ENCODE measurements at places on chromosomes 6 and 20. TPM values are rescaled to one million over a fixed set of nuclear protein-coding genes. Genes with fewer than 3 reads are reported as not detected.

- H3K4me1 ChIP-seq = no peaks in the 10 kb centered on the region
- H3K27ac ChIP-seq = no peak overlapping the region
- H3K27me3 ChIP-seq = peaks cover 2% of the 10 kb centered on the region
- peaks cover 52% of the 10 kb centered on the region for H3K36me3 ChIP-seq
Observed at GRCh38 chr6:145898376-145898775, 65.8 kb downstream of the SHPRH start.

GRCh38 chr6:160315310-160315709 is 32.9 kb upstream of the SLC22A3 start:
- no peak for DNase-seq
- no peak overlapping the region for H3K27ac ChIP-seq
- H3K4me3 ChIP-seq = no peak overlapping the region
- H3K27me3 ChIP-seq = peaks cover 14% of the 10 kb centered on the region

DNA sequence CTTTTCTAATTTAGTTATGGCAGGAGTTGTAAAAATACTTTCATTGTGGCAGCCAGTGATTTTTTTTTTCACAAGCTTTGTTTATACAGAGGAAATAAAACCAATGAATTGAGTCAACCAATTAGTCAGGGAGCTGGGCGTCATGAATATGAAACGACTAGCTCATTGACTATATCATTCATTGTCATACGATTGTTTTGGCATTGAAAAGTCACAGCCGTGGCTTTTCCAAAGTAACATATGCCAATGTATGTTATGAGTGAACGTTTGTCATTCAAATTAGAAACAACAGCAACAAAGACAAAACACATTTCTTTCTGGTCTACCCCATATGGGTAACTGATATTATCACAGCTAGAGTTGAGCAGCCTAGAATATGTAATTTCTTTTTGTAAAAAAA is 810.6 kb downstream of the EPHA7 start:
- no peak overlapping the region for H3K27ac ChIP-seq
- H3K4me3 ChIP-seq = no peak overlapping the region
- no peaks in the 10 kb centered on the region for H3K4me1 ChIP-seq
- DNase-seq = no peak
- H3K36me3 ChIP-seq = no peaks in the 10 kb centered on the region

- no peaks in the 10 kb centered on the region for H3K36me3 ChIP-seq
- H3K27ac ChIP-seq = no peak overlapping the region
- H3K4me1 ChIP-seq = no peaks in the 10 kb centered on the region
Observed at GRCh38 chr6:168058691-168059551, 20.1 kb downstream of the FRMD1 start.

DNA sequence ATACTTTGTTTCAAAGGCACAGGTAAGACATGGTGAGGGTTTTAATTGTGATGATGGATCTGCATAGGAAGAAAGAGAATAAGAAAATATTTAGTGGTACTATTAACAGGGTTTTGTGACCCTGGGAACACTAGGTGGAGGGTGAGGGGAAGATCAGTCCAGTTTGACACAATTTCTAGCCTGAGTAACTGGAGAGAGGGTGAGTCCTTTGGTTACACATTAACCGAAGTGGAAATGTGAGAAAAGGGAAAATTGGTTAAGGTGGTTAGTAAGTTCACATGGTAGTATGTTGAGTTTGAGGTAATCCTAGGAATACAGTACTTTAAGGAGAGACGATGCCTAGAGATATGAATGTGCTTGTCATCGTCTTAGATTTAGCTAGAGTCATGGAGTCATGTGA is 54.8 kb upstream of the POU3F2 start:
- H3K36me3 ChIP-seq = no peaks in the 10 kb centered on the region
- no peaks in the 10 kb centered on the region for H3K27me3 ChIP-seq
- no peak overlapping the region for H3K4me3 ChIP-seq
- DNase-seq = no peak

GRCh38 chr6:109316909-109317308 is 65.4 kb downstream of the CD164 start:
- H3K4me1 ChIP-seq = no peaks in the 10 kb centered on the region
- DNase-seq = no peak
- no peaks in the 10 kb centered on the region for H3K36me3 ChIP-seq
- no peaks in the 10 kb centered on the region for H3K27me3 ChIP-seq
- H3K4me3 ChIP-seq = no peak overlapping the region

- no peak for DNase-seq
- H3K36me3 ChIP-seq = peaks cover 3% of the 10 kb centered on the region
- no peak overlapping the region for H3K4me3 ChIP-seq
- H3K4me1 ChIP-seq = no peaks in the 10 kb centered on the region
Observed at GRCh38 chr6:105797983-105798453, 288.1 kb upstream of the PRDM1 start.

GRCh38 chr6:138970159-138970558 is 17.9 kb downstream of the REPS1 start:
- H3K4me3 ChIP-seq = peak overlapping the region; percentile 54
- no peaks in the 10 kb centered on the region for H3K36me3 ChIP-seq
- H3K27me3 ChIP-seq = no peaks in the 10 kb centered on the region

GRCh38 chr6:162864911-162865310 is 137.1 kb downstream of the PACRG start:
- no peak overlapping the region for H3K4me3 ChIP-seq
- no peaks in the 10 kb centered on the region for H3K36me3 ChIP-seq

- no peaks in the 10 kb centered on the region for H3K36me3 ChIP-seq
- no peak for DNase-seq
- no peak overlapping the region for H3K4me3 ChIP-seq
- no peak overlapping the region for H3K27ac ChIP-seq
Observed at GRCh38 chr6:127457456-127458064, 1.6 kb downstream of the KIAA0408 start.

DNA sequence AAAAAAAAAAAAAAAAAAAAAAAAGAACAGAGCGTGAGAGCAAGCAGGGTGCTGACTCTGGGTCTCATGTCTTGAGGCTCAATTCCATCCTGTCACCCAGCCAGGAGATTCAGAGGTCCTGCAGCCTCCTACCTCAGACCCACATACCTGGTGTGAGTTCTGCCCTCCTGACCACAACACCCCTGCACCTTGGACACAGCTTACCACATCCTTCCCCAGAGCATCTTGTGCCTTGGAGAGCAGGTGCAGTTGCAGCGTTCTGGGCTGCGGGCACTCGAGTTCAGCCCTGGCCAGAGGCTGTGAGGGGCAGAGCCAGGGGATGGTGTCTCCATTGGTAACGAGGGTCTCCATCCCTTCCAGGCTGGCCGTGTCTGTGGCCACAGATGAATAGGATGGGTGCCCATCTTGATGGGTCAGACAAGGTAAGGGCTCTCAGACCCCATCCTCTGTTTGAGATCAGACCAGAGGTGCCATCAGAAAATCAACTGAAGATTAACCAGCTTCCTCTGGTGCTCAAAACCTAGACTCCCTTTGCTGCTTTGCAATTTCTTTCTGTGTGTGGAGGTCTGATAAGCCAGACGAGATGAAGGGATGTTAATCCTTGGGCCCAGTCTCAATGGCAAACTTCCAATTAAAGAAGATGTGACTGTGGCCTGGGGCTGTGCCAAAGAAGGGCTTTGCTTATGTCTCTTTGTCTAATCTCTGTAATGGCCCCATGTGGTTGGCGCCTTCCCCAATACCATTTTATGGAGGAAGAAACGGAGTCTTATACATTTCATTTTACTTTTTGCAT is 14.7 kb upstream of the ZNF831 start:
- H3K27ac ChIP-seq = peak overlapping the region; percentile 99
- H3K36me3 ChIP-seq = no peaks in the 10 kb centered on the region
- H3K4me1 ChIP-seq = peaks cover 90% of the 10 kb centered on the region
- peak; percentile 81 for DNase-seq
- H3K4me3 ChIP-seq = peak overlapping the region; percentile 58

GRCh38 chr20:53579581-53580375 is 13.9 kb downstream of the ZNF217 start:
- DNase-seq = no peak
- no peaks in the 10 kb centered on the region for H3K27me3 ChIP-seq
- peaks cover 70% of the 10 kb centered on the region for H3K4me1 ChIP-seq
- H3K36me3 ChIP-seq = peaks cover 53% of the 10 kb centered on the region
- H3K27ac ChIP-seq = peak overlapping the region; percentile 77
- H3K4me3 ChIP-seq = peak overlapping the region; percentile 57

DNA sequence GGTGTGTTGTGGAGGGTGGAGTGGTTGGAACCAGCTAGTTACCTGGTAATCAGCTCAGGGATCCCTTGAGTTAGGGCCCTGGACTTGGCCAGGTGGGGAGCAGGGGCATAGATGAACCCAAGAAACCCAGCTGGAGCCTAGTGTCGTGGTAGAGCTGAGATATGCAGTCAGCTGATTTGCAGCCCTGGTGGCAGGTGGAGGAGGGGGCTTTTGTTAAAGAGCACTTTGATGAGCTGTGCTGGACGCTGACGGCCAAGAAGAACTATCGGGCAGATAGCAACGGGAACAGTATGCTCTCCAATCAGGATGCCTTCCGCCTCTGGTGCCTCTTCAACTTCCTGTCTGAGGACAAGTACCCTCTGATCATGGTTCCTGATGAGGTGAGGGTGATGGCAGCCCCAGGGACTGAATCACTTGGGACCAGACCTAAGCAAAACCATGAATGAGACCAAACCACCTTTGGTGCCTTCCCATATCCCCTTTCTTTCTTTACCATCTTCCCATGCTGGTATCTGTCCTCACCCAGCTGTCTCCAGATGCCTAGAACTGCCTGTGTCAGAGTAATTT is 12.7 kb downstream of the DEF6 start:
- H3K36me3 ChIP-seq = peaks cover 52% of the 10 kb centered on the region
- H3K27ac ChIP-seq = peak overlapping the region; percentile 99
- peak overlapping the region; percentile 85 for H3K4me3 ChIP-seq
- H3K4me1 ChIP-seq = peaks cover 83% of the 10 kb centered on the region
- H3K27me3 ChIP-seq = peaks cover 2% of the 10 kb centered on the region
- no peak for DNase-seq

DNA sequence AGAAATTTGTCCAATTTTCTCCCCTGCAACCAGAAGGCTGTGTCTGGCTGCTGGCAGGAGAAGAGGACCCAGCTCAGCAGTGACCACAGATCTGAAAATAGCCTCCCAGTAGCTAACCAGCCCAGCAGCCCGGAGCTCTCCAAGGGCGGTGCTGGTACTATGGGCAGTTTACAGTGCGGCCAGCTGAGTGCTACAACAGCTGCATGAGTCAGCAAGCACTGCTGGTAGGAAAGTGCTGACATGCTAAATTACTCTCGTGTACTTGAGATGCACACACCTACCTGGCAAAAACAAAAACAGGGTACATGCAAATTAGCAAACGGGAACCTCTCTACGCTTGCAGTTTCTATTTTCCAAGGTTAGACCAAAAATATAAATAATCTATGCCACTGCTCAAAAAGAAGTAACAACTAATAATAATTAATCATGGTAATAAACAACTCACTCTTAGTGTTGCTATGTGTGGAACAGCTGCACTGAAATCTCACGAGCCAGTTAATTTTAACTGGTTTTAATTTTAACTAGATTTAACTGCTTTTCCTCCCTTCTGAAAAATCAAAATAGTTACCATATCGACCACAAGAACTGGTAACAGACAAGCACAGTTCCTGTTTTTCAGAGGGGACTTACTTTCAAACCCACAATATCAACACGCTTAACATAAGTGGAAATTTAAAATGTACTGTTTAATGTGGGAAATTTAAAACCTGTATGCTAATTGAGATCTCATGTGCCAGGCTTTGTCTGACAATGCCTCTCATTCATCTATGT is 10.8 kb downstream of the BACH2 start:
- H3K36me3 ChIP-seq = peaks cover 7% of the 10 kb centered on the region
- peak overlapping the region; percentile 81 for H3K27ac ChIP-seq
- peaks cover 27% of the 10 kb centered on the region for H3K4me1 ChIP-seq
- peak; percentile 53 for DNase-seq
- peak overlapping the region; percentile 79 for H3K4me3 ChIP-seq

GRCh38 chr6:4435981-4436445 is 300.6 kb upstream of the ECI2 start:
- no peak overlapping the region for H3K4me3 ChIP-seq
- H3K27ac ChIP-seq = no peak overlapping the region
- no peak for DNase-seq
- H3K4me1 ChIP-seq = no peaks in the 10 kb centered on the region
- H3K27me3 ChIP-seq = no peaks in the 10 kb centered on the region

Gene TRIM10
- polyA plus RNA-seq = not detected

Gene SNAI1
- polyA plus RNA-seq = not detected

Gene NRSN1
- polyA plus RNA-seq = not detected

Gene IFT52
- 45.5 TPM for polyA plus RNA-seq

Gene UBE3D
- polyA plus RNA-seq = 4.1 TPM

Gene TNFRSF6B
- polyA plus RNA-seq = not detected

Gene PRDM13
- not detected for polyA plus RNA-seq

Data from immature natural killer cell (primary cell).